ENCODE measurements at places on chromosomes 11 and 22.

DNA sequence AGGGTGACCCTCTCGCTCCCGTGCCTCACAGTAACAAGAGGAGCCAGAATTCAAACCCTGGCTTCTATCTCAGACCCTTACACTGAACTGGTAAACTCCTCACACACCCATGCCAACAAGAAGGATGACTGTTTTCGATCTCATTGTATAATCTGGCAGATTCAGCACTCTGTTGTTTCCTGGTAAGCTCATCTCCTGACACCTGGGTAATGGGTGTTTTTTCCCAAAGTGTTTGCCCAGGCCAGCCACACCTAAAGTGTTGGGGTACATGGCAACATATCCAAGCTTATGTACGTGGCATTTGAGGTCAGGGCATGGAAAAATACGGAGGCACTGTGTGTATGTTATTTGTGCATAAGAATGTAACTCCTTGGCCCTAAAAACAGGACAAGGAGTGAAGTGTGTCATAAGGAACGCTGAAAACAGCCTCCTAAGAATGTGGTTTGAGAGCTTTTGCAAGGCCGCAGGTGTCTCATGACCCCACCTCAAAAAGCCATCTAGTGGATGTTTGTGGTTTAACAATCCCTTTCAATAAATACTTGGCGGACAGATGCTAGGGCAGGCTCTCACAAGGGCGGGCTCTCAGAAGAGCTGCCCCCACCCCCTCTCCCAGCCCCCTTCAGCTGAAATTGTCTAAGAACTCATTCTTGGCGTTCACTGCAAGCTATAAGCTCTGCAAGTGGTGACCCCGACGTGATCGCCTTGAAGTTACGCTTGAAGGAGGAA lies at the start of gene MS4A15:
Gene MS4A15, plus strand, starts transcription at position 561 of the 726 bp plus-strand sequence. CDS start 6,867 bp downstream, outside the sequence.
- DNase-seq: no peak

GRCh38 chr22:17350292-17350691 lies 19.0 kb upstream of the CECR2 start:
- no peak for DNase-seq

- DNase-seq: no peak
Observed at GRCh38 chr11:12139144-12139881, 28.9 kb downstream of the MICAL2 start.

DNA sequence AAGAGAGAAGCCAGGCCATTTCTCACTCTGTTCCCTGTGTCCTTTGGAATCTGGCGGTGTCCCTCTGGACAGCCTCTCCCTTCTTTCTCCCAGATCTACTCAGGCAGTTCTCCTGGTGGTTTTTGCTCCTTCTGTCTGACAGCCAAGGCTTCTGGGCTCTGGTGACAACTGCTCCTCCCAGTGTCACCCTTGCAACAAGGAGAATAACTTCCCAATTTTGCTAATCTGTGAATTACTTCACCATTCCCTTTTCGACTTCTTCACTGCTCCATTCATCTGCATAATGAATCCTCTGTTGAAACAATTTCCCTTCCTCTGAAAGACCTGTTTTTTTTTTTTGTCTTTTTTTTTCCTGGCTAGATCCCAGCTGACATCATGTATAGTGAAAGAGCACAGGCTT lies 56.3 kb upstream of the PDE3B start:
- DNase-seq: no peak

- no peak for DNase-seq
Observed at GRCh38 chr11:78161962-78162371, 22.5 kb upstream of the ALG8 start.

DNA sequence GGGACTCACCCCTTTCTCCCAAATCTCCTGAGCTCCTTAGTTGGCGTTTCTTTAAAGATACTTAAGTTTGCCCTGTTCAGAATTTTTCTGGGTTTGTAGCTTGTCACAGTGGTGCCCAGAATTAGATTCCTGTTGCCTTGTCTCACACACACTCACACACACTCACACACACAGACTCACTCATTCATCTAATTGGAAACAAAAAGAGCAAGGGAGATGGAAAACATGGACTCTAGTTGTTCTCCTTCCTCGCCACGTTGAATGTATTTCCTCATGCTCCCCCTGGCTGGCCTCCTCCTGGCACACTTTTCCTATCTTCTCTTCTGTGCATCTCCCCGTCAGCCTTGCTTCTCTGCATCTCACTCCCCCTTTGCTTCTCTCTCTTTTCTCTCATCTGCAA lies 752.3 kb downstream of the NTM start:
- DNase-seq: no peak
